Left colon (tissue), 2 donors: ENCODE measurements at places on chromosomes 7 and 10. TPM values are rescaled to one million over a fixed set of nuclear protein-coding genes. Genes with fewer than 3 reads are reported as not detected.
A peak's percentile ranks its signal among the peaks of the same experiment; 100 is the strongest.

The VWA2 gene
- total RNA-seq = 1.1 TPM

DNA sequence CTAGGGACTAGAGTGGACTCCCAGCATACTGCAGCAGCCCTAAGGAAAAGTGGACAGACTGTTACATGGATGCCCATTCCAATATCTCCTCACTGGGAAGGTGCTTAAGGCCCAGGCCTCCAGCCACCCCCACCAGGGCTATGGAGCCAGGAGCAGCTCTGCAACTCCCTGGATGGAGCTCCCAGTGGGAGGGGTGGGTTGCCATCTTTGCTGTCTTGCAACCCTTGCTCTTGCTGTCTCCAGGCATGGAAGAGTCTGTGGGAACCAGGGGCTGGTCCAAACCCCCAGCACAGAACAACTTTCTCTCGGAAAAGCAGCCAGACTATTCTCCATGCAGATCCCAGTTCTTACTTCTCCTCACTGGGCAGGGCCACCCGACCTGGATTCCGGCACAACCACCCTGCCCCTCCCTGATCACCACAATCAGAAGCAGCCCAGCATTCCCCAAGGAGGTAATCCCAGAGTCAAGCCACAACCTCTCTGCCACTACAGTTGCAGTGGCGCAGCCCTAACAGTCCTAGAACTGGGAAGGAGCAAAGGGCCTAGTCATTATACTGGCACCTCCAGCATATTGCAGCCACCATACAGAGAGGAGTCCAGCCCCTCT, 41.8 kb upstream of the ZNF488 start:
- DNase-seq = no peak

- DNase-seq = no peak
These were observed 68.0 kb upstream of the LRRC4 start for GRCh38 chr7:128099204-128099671.

DNA sequence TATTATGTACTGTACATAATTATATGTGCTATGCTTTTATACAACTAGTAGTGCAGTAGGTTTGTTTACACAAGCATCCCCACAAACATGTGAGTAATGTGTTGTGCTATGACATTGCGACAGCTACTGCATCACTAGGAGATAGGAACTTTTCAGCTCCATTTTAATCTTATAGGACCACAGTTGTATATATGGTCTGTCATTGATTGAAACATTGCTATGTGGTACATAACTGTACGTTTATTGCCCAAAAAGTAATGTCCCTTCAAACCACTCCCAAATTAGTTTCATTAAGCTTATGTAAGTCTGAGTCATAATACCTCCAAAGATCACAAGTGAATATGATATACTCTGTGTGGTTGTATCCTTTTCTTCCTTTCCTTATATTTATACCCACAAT, 183.2 kb upstream of the POT1 start:
- DNase-seq = no peak

The PAPOLB gene
- total RNA-seq = not detected

GRCh38 chr7:142372727-142373126, 114.9 kb upstream of the PRSS58 start:
- DNase-seq = no peak

- DNase-seq = no peak
These were observed 494.1 kb downstream of the SDK1 start for GRCh38 chr7:3795141-3795540.

DNA sequence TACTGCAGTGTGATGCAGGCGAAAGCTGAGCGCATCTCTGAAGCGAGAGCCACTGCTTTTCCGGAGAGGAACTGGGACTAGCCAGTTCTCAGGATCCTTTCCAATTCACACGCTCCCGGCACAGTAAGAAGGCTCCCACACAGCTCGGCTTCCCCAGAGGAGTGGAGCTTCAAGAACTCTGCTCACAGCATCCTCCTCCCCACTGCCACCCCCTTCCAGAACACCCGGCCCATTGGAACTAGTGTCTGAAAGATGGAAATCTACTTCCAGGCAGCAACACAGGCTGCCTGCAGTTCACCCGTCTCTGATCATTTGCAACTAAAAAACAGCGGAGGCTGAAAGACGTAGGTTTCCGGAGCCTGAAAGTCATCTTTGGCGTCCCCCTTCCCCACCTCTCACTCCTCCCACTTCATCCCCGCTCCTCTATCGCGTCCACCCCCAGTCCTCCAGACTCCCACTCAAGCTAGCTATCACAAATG, at the start of gene DGKB:
DGKB (minus strand) TSS at position 163 of the 479 bp plus-strand sequence.
- DNase-seq = no peak

DNA sequence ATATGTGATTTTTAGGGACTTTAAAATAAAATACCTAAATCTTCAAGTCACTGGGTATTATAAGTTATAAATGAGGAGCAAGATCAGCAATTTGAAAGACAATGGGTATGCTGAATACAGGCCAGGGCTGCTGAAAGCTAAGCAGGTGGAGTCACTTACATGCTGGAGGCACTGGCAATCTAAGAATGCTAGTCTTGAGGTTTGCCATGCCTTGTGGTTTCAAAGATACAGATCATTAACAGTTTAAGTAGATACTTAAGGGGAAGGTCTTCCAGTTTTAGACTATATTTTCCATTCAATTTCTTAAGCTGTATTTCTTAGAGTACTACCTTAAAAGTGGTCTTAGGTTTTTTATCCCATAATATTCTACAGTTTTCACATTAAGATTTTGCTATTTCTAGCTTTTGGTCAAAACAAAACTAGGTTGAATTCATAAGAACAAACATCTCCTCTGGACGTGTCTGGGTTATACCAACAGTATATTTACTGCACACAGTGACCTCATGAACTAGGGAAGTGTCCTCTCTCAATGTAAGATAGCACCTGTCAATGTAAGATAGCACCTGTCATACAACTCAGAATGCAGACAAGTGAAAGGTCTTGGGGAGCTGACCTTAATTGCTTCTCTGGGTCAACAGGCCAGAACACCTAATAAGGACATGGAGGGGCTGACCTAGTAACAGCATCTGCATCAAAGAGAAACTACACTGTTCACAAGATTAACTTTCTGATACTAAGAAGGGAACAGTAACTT, 2.0 kb downstream of the SRI start:
- DNase-seq = no peak

DNA sequence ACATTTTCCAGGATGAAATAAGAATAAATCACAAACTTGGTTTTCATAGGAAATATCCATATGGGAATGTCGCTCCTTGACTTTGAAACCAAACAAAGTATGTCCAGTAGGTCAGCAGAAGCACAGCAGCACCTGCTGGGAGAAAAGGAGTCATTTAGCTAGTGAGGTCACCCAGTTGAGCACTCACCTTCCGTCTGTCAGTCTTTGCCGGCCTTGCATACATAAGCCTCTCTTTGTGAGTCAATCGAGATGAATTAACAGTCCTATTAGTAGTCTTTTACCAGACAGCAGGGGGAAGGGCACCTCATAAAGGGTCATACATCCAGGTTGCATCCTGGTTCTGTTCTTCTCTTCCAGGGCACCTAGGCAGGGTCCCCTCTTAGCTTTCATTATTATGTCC, 232.5 kb upstream of the FZD1 start:
- DNase-seq = no peak

- DNase-seq = no peak
These were observed 210.8 kb downstream of the ADAM12 start for GRCh38 chr10:126177417-126178030.

GRCh38 chr10:86661161-86662025, 6.9 kb upstream of the LDB3 start:
- peak; percentile 21 for DNase-seq

DNA sequence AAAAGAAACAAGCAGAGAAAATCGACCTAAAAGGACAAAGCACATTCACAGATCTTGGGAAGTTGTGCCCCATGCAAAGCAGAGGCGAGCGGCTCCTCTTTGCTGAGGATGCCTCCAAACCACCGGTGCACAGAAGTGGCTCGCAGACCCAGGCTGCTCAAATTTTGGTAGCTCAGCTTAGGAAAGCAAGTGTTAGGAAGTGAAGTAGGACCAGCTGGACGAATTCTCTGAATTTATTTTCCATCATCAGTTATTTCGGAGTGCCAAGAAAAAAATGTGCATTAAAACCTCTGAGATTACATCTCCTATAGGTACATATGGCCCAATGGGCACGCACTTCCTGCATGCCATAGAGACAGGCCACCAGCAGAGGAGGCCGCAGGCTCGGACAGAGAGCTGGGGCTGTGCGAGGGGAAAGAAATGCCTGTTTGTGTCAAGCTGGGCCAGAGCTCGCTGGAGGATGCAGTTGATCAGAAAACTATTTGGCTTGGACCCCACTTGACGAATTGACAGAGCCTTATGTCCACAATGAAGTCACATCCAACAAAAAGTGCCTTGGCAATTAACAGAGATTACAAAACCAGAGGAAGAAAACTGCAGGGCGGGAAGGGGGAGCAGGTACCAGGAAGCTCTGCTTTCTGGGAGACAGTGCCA, 122.3 kb upstream of the LYZL2 start:
- peak; percentile 77 for DNase-seq

The AKR1D1 gene
- total RNA-seq = not detected

GRCh38 chr7:16727736-16728135, 25.8 kb upstream of the TSPAN13 start:
- no peak for DNase-seq

- DNase-seq = peak; percentile 90
These were observed at the start of gene ACBD5 for GRCh38 chr10:27240212-27241009. TSS of gene ACBD5 (minus strand) at chr10:27240797. CDS start at chr10:27240688, 109 bp downstream.

- DNase-seq = no peak
These were observed 169.6 kb downstream of the ELFN1 start for GRCh38 chr7:1839701-1840100.

The HGF gene
- 0.98 TPM for total RNA-seq

DNA sequence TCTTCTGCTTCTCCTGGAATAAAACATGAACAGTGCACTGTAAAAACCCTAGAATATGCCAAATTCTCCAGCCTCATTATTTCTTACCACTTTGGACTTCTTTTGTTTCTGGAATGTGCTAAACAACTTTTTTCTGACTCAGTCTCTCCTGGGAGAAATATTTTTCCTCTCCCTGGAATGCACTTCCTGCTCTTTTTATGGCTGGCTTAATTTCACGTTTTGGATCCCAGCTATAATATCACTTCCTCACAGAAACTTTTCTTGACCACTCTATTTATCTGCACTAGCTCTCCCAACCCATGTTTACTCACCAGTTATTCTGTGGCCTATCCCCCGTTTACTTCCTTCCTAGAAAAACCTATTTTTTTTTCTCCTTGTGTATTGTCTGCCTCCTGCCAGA, 26.7 kb downstream of the ABCB5 start:
- DNase-seq = no peak

The HDAC9 gene
- total RNA-seq = 12.3 TPM

DNA sequence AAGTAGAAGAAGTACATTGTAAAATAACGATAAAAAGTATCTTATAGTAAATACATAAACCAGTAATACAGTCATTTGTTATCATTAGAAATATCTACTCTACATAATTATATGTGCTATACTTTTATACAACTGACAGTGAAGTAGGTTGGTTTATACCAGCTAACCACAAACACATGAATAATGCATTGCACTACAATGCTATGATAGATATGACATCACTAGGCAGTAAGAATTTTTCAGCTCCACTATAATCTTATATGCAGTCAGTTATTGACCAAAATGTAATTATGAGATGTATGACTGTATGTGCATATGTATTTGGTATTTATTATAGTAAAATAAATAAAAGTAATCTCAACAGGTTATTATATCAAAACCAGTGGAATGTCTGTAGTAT, 23.4 kb upstream of the SGCE start:
- DNase-seq = no peak

The NKX2-3 gene
- total RNA-seq = 3.4 TPM

- DNase-seq = no peak
These were observed 55.1 kb downstream of the VOPP1 start for GRCh38 chr7:55517191-55517633.

The LRRN3 gene
- 0.09 TPM for total RNA-seq

The KCNMA1 gene
- total RNA-seq = 76.2 TPM

- DNase-seq = no peak
These were observed 36.8 kb upstream of the ARMS2 start for GRCh38 chr10:122417667-122418066.

DNA sequence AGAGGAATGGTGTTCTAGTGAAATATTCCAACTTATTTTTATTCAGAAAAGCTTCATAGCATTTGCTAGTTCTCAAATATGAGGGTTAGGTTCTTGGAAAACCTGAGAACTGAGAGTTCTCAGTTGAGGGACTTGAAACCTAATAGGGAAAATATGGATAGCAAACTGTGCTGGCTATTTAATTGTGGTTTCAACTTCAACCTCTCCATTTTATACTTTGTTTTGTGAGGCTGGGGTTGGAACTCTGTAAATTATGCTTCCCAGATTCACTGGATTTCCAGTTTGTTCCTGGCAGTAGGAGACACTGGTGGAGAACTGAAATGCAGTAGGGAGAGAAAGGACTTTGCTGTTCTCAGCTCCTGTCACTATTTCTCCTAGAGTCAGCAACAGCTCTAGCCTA, 52.7 kb downstream of the CDK14 start:
- no peak for DNase-seq
